SW 1271 (cell line): ENCODE measurements at places on chromosomes 2 and 18.

- no peak for DNase-seq
Observed at GRCh38 chr2:195596840-195597239, 60.2 kb upstream of the SLC39A10 start.

DNA sequence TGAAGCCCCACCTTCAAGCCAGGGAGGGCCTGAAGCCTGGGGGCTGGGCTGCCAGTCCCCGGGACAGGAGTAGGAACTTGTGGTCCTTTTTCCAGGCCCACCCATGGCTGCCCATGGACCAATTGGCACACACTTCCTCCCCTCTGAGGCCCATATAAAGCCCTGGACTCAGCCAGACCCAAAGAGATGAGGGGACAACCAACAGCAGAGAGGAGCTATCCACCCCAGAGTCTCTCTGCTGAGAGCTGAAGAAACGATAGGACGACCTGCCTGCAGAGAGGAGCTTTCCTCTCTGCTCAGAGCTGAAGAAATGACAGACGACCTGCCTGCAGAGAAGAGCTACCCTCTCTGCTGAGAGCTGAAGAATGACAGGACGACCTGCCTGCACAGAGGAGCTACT lies 43.8 kb upstream of the PEX13 start:
- no peak for DNase-seq

DNA sequence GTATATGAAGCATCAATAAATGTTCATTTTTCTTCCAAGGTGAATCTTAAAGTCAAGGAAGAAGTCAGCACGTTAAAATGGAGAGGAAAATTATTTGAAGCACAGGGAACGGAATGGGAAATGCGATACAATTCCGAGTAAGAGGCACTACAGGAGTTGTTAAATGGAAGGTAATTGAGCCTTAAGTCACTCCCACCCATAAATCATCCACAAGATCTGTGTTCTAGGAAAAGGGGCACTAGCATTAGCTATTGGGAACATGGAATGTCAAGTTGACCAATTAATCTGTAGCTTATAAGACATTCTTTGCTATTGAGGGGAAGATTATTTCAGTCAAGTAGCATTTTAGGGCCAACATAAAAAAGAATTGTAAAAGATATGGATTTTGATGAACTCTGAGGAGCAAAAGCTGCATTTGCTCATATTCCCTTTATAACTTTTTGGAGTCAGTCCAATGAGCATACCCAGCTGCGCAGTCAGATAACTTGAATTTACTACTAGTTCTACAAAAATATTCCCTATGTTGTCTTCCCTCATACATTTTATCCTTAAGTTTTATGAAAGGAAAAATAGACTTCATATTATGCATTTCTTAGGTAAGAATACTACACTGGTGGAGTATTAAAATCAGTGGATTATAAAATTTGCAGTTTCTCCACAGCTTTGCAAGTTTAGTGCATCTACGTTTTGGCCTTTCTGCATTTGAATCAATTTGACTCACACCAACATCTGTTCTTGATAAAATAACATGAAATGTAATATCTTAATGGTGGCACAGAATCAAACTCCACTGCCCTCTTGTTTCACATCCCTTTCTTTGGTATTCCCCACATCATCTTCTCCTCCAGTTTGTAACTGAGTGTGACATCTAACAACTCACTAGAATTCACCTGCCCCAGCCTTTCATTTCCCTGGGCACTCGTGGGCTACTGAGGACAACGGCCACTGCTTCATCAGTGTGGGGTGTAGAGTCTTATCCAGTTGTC lies 95.6 kb downstream of the SP3 start:
- DNase-seq = no peak

DNA sequence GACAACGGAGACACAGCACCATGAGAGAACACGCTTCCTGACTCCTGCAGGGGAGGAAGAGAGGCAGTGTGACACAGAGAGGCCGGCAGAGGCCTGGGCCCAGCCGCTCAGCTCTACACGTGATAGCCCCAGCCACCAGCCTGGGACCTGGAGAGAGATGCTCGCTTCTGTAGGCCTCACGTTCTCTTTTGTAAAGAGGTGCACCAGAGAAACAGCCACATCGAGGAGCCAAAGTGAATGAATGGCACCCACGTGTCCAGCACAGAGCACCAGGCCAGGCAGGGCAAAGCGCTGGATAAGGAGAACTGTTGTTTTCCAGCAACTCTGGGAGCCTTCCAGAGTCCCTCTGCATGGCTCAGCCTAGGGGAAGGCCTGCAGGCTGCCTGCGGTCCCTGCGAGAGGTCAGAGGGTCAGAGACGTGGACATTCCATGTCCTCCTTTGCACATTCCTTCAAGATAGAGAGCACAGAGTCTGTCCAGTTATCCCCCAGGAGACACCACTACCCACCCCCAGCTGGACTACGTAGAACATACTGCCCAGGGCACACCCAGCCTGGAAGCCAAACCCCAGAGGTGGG lies 14.2 kb downstream of the LIMS2 start:
- no peak for DNase-seq

- no peak for DNase-seq
Observed at GRCh38 chr2:205441524-205441923, 240.8 kb upstream of the NRP2 start.

DNA sequence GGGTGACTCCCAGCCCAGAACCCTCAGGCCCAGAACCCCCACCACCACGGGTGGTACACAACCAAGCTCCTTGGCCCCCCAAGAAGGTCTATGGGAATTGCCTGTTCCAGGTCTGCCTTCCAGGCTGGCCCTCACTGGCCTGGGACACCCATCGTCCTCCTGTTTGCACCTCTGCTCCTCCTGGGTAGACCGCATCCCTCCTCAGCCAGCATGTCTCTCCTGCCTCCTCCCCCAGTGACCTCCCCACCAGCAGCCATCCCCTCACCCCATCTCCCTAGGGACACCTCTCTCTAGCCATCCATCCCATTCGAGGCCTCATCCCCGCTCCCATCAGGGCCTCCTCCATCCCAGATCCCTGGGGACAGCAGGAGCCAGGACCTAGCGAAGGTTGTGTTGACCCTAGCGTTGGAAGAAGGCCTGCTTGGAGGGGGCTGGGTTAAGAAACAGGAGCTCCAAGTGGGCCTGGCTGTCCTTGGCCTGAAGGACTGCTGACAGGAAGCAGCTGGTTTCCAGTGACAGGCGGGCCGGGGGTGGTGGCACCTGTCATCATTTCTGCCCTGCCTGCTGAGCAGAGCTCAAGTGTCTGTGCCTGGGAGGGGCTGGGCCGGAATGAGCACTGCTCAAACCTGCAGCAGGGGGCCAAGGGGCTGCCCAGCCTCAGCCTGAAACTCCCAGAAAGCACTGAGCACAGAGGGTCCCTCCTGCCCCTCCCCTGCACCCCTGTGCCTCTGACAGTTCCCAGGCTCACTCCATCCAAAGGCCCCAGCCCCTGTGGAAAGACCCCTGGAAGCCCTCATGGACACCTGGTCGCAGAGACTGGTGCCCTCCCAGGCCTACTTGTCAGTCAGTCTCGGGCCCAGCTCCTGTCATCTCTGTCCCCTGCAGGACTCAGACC lies 96.0 kb upstream of the OTOS start:
- no peak for DNase-seq

- DNase-seq = no peak
Observed at GRCh38 chr18:22643731-22644130, 226.0 kb upstream of the CTAGE1 start.

DNA sequence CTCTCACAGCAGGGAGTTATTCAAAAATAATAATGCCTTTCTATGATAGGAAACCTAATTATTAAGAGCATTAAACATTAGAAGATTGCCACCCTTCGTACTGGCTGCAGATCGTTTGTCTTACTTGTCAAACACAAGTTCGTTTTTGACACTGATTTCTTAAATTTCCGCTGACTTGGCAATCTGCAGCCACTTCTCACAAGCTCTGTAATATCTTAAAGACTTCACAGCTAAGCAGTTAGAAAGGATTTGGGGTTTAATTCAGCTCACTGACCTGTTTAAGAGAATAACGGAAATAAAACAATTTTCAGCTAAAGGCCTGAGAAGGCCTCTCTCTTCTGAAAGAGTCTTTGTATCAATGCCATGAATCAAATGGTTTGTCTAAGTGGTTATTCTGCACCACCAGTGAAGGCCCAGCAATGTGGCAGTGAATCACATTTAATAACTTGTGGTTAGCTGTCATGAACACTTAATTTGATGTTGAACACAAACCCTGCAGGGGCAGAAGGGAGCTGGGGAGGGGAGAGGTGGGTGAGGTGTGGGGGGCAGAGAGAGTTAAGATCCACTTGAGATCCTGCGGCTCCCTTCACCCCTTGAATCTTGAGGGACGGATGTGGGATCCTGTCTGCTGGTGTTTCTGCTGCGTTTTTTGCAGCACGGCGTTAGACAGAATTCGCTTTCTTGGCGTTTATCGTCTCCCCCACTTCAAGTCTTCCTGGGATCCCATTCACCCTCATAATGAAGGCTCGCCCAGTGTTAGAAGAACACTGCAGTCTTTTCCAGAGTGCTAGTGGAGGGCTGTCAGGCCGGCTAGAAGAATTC lies 145.4 kb upstream of the SATB2 start:
- no peak for DNase-seq

DNA sequence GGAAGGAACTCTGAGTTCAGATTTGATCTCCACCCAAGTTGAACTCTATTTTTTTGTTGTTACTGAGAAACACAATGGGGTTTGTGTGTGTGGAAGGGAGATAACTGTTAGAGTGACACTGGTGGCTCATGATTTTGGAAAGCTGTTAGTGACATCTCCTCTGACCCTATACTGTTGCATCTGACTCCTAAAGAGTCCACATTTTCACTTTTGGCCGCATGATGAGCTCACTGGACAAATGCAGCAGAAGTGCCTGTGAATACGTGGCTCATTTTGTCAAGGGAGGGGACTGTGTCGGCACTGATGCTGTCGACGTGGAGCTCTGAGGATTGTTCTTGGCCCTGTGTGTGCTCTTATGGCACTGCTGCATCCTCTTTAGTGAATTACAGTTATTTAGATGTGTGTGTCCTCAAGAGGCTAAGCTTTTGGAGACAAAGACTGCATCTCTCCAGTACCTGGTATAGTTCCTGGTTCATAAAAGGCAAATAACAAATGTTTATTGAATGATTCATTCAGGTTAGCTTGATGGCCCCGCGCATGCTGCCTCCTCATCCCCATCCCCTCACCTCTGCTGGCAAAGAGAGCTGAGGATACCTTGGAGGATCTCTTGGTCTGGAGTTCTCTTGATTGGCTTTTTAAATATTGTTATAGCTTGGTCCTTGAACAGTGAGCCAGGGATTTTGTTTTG lies 135.4 kb downstream of the PHLPP1 start:
- no peak for DNase-seq

GRCh38 chr2:36006444-36006843 lies 349.1 kb upstream of the CRIM1 start:
- DNase-seq = no peak

GRCh38 chr2:99183025-99183424 lies 2.0 kb downstream of the MRPL30 start:
- no peak for DNase-seq

DNA sequence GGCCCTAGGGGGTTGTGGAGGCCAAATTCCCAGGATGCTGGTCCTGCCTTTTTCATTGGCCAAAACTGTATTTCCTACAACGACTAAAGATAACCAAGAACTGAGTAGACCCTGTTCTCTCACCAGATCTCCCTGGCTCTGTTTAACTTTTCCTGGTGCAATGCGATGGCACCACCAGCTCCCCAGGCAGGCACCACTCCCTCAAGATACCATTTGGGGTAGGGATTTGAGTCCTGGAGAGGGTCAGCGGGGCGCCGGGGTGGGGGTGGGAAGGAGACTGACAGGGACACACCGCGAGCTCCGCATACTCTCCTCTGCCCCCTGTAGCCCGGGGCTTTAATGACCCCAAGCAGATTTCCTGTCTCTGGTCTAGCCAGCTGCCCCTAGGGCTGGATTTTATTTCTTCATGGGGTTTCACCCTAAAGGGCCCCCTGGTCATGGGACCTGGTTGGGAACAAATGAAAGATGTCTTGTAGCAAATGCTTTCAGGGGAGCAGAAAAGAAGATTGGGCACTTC lies 7.3 kb downstream of the SIX2 start:
- no peak for DNase-seq

DNA sequence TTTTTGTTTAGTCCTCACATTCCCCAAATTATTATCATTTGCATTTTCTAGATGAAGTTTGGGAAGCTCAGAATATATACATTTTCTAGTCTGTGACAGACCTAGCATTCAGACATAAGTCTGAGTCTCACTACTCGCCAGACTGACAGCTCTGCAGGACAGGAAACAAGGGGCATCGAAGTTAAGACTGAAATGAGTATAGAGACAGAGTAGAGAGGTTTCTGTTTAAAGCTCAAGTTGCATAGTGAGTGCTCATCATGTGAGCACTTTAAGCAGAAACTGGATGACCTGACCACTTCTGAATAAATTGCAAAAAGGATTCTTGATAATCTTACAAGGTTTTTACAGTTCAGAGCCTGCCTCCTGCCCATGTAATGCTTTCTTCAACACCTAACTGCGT lies 1.1 kb downstream of the HADHB start:
- DNase-seq = peak; percentile 62

- no peak for DNase-seq
Observed at GRCh38 chr2:43218155-43218701, 8.2 kb downstream of the ZFP36L2 start.

- DNase-seq = no peak
Observed at GRCh38 chr18:37254236-37254754, 311.3 kb downstream of the CELF4 start.
